ENCODE measurements at places on chromosomes 2 and 18. TPM values are rescaled to one million over a fixed set of nuclear protein-coding genes. Genes with fewer than 3 reads are reported as not detected.

GRCh38 chr2:9656270-9656766 is 25.5 kb upstream of the YWHAQ start:
- no peak for DNase-seq

GRCh38 chr2:230335461-230335863 is 8.5 kb downstream of the SP140L start:
- no peak for DNase-seq

DNA sequence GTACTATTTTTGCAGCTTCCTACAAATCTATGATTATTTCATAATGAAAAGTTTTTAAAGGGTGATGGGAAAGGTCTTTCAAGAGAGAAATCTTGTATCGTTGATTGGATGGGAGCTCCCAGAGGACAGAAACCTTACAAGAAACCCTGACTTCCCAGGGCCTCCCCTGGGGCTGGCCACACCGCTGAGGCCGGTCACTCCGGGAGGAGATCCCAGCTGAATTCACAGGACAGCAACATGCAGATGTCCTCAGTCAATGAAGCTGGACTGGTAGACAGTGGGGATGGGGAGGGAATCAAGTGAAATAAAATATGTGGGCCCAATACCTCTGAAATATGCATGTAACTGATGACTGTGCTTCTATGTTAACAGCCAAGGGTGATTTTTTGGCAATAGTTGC is 135.6 kb downstream of the TFCP2L1 start:
- peak; percentile 58 for DNase-seq

- DNase-seq: no peak
Measured at GRCh38 chr2:184053326-184053725, 545.0 kb upstream of the ZNF804A start.

GRCh38 chr2:102018823-102019445 is 27.2 kb downstream of the IL1R2 start:
- DNase-seq: no peak

- peak; percentile 85 for DNase-seq
Measured at GRCh38 chr2:174778085-174778981, 14.1 kb upstream of the CHRNA1 start.

DNA sequence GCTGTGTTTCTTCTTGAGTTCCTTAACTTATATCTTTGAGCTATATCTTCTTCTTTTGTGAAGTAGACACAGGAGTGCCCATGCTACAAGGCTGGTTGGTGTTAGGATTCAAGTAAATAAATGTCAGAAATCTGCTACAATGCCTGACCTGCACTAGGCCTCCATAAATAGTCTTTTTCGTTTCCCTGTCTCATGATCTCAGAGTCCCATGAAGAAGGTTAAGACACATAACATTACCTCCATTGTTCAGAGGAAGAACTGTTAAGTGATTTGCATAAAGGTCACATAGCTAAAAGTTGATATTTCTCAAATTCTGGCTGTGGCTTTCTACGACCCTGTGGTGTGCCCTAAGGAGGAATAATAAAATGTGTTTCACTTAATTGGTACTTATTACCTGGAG is 228.4 kb downstream of the KCNS3 start:
- no peak for DNase-seq

DNA sequence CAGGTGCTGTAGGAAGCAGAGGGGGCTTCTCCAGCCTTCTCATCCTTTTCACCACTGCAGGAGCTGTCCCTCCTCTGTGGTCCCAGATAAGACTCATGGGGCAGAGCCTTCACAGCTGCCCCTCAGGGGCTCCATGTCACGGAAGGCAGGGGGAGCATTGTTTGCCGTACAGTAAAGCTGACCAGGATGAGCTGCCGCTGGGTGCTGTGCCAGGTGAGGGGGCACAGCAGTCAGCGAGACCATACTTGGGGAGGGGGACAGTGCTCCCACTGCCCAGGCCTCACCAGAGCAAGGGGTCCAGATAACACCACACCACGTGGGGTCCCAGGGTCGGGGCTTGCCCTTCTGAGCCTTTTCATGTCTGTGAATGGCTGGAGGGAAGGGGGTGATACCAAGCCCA is 46.3 kb downstream of the PLEKHB2 start:
- DNase-seq: no peak

GRCh38 chr18:44996261-44996660 is 315.6 kb downstream of the SETBP1 start:
- DNase-seq: no peak

DNA sequence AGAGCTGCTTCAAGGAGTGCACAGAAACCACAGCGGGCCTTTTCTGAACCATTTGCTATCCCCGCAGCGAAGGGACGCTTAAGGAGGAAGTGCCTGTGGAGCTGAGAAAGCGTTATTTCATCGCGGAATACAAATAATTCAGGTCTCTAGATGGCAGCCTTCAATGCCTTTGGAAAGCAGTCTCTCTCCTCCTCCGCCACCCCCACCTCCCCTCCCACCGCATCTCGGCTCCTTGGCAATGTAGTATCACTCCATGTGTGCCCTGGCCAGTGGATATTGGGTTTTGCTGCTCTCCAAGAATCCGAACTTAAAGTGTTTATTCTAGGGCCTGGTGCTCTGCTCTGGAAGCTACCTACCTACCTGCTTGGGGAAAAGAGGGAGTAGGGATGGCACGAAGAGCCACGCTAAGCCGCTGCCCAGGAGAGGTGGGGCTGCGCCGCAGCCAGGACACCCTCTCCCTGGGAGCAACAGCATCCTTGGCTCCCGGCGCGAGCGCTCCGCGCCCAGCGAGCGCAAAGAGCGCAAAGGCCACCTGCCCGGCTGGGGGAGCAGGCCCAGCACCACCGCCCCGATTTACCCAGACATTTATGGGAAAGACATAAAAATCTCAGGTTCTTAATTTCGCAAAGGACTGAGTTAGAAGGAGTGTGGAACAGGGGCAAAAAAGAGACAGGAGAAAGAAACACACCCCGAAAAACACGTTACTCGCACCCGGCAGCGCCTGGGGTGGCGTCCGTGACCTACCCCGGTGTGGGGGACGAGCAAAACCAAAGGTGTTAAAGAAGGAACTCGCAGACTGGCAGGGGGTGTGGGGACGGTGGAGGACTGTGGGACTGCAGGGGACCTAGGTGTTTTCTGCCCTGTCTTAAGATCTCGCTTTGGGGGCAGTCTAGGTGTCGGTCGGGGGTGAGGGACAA is 1.0 kb downstream of the SPHKAP start:
- no peak for DNase-seq

- no peak for DNase-seq
Measured at GRCh38 chr18:6013171-6013810, 118.0 kb upstream of the TMEM200C start.

DNA sequence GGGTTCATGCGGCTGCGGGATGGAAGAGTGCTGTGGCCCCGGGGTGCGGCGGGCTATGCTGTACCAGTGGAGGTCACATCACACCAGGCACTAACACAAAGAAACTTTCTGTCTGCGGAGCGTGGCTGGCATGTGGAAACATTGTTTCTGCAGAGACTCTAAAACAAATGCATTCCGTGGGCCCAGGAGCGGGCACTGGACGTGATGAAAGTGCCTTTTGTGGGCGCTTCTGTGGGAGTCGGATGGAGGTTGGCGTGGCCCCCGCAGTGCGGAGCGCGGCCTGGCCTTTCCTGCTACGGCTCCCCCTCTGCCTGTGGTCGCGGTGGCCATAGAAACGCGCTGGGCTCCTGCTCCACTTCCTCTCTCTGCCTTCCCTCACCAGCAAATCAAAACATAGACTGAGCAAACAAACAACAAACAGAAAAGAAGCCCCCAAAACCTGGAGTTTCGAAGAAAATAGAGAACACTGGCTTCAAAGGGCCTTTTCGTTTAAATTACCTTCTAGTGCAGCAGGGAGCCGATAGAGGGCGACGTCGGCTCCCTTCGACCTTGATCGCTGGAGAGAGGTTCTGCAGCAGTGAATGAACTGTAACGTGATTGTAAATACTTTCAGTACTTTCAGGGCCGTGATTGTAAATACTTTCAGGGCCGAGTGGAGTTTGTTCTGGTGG is 51.4 kb downstream of the KIF5C start:
- DNase-seq: no peak

DNA sequence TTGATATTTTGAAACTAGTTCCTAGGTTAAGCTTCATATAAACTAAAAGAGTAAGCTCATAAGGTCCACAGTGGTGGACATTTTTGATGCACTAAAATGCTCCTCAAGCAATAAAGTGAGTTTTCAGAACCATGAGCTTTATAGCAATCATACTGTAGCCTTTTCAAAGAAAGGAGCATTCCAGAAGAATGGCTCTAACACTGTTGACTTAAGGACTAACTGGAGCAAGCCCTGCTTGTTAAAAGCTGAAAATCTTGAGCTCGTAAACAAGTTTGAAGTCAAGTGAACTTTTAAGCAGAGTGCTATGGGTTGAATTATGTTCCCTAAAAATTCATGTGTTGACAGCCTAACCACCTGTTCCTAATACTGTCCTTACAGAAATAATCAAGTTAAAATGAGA is 38.0 kb downstream of the KYNU start:
- no peak for DNase-seq

DNA sequence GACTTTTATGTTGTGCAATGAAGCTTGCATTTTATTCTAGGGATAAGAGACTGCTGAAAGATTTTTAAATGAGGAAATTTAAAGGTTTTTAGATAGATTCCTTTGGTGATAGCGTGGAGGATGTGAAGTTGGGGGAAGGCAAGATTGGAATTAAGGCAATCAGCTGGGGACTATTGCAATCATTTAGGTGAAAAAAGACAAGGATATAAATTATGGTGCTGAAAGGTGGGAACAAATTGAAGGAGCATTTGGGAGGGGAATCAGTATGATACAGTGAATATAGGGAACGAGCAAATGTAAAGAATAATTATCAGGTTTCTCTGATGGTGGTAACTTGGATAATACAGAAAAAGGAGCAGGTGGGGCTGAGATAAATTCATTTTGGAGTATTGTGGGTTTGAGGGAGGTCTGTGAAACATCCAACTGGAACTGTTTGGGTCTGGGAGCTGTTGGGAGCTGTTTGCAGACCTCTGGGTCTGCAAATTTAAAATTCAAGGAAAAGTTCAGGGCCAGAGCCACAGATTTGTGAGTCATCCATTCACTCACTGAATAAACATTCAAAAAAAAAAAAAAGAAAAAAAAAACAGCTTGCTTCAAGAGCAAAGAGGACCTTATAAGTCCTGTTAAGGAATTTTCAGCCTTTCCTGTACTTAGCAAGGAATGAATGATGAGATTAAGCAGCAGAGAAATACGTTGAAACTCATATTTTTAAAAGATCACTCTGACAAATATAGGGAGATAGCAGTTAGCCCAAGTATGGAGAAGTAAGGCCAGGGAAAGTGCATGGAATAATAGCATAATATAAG is 257.5 kb upstream of the FN1 start:
- no peak for DNase-seq

- DNase-seq: no peak
Measured at GRCh38 chr2:221448057-221448843, 123.9 kb downstream of the EPHA4 start.

- no peak for DNase-seq
Measured at GRCh38 chr18:55402731-55403405, 185.1 kb downstream of the TCF4 start.

DNA sequence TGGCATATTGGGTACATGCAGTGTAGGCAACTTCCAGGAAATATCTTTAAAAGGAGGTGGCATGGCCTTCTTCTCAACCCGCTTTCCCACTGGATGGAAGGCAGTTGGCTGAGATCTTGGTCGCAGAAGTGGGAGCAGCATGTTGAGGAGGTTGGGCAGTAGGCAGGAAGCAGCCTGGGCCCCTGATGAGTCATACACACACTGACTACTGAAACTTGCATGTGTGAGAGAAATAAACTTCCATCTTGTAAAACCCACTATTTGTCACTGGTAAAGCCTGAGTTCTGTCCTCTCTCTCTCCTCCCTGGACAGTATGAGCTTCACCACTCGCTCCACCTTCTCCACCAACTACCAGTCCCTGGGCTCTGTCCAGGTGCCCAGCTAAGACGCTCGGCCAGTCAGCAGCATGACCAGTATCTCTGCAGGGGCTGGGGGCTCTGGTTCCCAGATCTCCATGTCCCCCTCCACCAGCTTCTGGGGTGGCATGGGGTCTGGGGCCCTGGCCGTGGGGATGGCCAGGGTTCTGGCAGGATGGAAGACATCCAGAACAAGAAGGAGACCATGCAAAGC is 233.8 kb upstream of the SPRED2 start:
- no peak for DNase-seq

DNA sequence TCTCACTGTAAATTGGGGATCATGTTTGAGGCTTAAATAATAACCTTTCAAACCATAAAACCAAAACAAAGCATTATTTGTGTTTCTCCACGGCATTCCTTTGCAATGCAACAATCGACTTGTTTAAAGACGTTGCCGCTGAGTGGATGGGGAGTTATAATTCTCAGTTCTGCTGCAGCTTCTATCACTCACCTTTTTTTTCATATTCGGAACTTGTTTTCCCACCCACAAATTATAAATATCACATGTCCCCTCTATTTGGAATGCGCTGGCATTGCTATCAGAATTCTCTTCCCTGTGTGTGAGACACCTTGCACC is 372.8 kb upstream of the SMIM21 start:
- no peak for DNase-seq

DNA sequence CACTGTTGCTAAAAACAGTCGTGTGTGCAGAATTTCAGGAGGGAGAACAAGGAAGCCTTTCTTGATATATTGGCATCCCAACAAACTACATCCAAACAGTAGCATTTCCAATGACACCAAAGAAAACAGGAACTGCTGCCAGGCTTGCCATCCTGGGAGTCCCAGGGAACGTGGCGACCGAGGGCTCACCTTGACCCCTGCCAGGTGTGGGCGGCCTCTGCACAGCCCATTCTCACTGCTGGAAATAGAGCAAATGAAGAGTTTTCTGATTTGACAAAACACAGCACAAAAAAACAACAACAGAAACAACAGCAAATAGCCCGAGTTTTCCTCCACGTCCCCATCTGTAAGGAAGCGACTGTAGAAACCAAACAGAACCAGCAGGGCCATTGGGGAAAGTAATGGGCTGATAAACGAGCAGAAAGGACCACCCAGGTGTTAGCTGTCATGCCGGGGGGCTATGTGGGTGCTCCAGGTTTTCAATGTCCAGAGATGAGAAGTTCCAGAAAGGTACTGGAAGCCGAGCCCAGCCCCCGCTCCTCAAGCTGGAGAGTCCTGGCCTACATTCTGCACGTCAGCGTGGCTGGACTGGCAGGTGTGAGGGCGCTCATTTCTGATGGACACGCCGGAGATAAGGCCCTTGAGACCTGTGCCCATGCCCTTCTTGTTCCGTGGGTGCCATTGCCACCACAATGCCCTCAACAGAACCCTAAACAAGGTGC is 80.8 kb downstream of the TWIST2 start:
- peak; percentile 61 for DNase-seq

The IL36RN gene
- not detected for total RNA-seq

The GCA gene
- total RNA-seq: 7.3 TPM

The RGPD8 gene
- total RNA-seq: 10.6 TPM

The TANC1 gene
- 55.6 TPM for total RNA-seq

The CCDC68 gene
- 4.1 TPM for total RNA-seq

The VWC2L gene
- total RNA-seq: 0.08 TPM

The NEU2 gene
- not detected for total RNA-seq

The TMEM247 gene
- not detected for total RNA-seq

The RBM44 gene
- 0.81 TPM for total RNA-seq

The KIAA2012 gene
- total RNA-seq: not detected

The SKOR2 gene
- total RNA-seq: not detected

The TEKT4 gene
- 0.32 TPM for total RNA-seq

The MREG gene
- total RNA-seq: 0.32 TPM

The FOXI3 gene
- not detected for total RNA-seq
